EH (cell line): ENCODE measurements at places on chromosomes 7 and 10.

DNA sequence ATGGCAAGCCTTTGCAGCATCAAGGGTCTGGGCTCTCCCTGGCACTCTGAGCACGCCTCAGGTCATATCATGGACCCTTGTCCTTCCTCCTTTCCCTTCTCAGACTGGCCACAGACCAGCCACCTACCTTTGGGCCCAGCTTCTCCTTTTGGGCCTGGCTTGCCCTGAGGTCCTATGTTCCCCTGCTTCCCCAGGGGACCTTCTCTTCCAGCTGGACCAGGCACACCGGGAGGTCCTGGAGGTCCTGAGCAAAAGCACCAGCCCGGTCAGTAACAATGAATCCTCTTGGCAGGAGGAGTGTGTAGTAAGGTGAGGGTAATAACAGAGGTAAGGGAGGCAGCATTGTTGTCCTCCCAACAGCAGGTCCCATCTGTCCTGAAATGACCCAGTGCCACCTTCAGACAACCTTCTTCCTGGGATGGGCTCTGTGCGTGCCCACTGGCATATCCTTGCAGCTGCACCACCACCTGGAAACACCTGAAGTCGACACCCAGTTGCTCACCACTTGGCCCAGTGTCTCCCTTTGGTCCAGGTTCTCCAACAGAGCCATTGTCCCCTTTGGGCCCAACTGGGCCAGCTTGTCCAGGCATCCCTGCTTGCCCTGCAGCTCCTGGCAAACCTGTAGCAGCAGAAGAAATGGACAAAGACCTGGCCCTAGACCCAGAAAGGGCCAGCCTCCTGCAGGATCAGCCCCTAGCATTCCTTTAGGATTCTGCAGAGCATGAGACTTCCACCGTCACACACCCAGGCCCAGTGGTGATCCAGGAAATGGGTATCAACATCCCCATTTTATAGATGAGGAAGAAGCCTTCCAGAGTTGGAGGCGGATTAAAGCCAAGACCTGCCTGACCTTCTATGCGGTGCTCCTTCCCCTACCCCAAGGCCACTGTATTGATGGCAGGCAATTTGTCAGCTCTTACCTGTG, 6.4 kb downstream of the SFTPD start:
- DNase-seq: no peak

DNA sequence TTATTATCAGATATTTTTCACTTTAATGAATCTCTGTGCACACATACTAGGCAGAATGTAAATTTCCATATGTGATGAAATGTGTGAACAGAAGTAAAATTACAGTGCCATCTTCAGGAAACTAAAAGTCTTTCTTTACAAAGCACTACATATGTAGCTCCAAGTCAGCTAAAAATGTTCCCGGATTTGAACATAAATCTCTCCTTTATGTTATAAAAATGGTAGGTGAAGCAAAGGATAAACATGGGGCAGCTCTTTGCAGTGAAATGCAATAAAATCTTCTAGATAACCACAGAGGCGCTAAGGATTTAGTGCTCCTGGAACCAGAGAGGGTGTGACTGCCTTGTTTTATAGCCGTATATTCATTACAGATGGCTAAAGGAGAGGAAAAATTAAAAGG, 104.9 kb upstream of the C7orf33 start:
- no peak for DNase-seq

DNA sequence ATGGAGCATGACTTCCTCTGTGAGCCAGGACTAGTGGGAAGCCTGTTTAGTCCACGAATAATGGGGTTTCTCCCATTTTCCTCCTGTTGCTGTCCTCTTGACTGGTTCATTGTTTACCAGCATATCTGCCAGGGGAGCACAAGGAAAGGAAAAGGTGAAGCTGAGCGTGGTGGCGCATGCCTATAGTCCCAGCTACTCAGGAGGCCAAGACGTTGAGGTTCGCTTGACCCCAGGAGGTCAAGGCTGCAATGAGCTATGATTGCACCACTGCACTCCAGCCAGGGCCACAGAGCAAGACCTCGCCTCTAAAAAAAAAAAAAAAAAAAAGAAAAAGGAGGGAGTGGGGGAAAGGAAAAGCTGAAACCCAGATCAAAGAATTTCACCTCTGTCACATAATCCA, 5.8 kb upstream of the IL2RA start:
- no peak for DNase-seq

GRCh38 chr7:92437956-92438491, 9.3 kb upstream of the GATAD1 start:
- no peak for DNase-seq

- no peak for DNase-seq
Observed at GRCh38 chr10:49180444-49180860, 7.7 kb downstream of the TMEM273 start.

DNA sequence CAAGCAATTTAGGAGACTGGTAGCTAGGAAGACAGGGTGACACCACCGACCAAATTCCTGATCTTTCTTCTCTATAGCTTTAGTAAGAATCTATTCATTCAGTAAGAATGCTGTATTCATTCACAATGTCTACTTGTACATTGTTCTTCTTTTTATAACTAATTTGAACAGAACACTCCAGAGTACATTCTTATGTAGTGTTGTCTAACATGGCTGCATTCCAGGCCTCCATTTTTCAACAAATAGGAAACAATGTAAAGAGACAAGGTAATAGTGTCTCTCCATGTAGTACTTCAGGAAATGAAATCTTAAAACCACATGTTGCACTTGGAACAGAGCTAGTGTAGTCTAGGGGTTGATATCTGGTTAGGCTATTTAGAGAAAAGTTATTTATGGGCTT, 1.8 kb downstream of the VCL start:
- peak; percentile 66 for DNase-seq

DNA sequence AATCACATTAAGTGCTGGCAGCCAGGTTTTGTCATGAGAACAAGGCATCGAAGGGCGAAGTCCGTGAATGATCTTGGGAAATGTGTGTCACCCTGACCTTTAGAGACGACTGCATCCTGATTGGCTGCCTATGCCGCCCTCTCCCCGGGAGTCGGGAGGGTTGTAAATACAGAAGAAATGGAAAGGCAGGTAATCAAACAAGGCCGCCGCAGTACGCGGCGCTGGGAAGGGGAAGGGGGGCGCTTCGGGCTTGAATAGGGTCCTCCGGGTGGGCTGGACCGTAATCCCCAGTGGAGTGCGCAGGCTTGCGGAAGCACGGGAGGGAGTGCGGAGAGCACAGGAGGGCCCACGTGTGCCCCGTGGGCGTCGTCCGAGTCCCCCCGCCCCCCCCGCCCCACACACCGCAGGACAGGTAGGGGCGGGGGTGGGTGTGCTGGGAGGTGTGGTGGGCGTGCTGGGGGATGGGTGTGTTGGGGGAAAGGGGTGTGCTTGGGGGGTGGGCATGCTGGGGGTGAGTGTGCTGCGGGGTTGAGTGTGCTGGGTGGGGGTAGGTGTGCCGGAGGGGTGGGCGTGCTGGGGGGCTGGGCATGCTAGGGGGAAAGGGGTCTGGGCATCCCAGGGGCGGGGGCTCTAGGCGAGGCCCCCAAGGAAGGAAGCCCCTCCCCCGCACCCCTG, 169.4 kb downstream of the ARHGAP12 start:
- peak; percentile 46 for DNase-seq

DNA sequence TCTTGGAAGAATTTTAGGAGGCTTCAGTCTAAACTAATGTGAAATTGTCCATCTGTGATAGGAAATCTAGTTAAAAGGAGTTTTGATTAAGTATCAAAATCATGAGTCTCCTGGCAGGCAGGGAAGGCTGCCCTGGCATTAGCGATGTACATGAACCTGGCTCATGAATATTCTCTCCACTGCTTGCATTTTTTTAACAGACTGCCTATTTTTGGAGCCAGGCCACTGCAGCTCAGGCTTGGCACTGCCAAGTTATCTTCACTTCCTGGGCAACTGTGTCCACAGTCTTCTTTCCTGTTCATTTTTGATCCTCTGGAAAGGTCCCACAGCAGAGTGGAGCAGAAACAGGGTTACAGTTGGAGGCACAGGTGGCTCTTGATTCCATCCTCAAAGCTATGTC, 7.0 kb downstream of the GPR26 start:
- no peak for DNase-seq

- DNase-seq: no peak
Observed at GRCh38 chr7:112056409-112056808, 149.8 kb downstream of the DOCK4 start.

DNA sequence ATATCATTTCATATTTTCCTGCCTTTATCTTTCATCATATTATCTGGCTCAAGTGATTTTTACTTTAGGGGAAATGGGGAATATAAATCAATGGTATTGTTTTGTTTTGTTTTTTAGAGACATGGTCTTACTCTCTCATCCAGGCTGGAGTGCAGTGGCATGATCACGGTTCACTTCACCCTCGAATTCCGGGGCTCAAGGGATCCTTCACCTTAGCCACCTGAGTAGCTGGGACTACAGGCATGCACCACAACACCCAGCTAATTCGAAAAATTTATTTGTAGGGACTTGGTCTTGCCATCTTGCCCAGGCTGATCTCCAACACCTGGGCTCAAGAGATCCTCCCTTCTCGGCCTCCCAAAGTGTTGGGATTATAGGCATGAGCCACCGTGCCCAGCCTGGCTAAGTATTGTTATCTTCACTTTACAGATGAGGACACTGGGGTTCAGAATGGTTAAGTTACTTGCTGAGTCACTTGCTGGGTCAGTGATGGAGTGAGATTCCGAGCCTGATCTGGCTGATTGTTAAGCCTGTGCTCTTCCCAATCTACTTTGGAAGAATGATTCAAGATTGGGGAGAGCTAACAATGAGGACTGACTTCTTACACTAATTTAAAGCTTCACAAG, 3.7 kb upstream of the SLC16A9 start:
- DNase-seq: no peak

DNA sequence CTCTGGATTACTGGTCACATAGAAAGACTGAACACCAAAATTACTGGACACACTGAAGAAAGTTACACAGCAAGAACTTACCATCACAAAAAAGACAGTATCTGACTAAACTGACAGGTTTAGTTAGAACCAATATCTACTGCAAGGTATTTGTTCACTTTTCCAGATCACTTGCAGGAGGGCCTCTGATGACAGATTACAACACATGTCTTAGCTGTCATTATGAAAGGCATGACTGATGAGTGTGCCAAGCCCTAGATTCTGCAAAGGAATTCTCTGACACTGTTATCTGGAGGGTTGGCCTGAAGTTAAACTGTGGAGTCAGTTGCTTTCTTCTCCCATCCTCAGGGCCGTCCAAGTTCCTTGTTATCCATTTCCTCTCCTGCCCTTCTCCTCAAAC, 242.7 kb downstream of the KIF20B start:
- DNase-seq: no peak

DNA sequence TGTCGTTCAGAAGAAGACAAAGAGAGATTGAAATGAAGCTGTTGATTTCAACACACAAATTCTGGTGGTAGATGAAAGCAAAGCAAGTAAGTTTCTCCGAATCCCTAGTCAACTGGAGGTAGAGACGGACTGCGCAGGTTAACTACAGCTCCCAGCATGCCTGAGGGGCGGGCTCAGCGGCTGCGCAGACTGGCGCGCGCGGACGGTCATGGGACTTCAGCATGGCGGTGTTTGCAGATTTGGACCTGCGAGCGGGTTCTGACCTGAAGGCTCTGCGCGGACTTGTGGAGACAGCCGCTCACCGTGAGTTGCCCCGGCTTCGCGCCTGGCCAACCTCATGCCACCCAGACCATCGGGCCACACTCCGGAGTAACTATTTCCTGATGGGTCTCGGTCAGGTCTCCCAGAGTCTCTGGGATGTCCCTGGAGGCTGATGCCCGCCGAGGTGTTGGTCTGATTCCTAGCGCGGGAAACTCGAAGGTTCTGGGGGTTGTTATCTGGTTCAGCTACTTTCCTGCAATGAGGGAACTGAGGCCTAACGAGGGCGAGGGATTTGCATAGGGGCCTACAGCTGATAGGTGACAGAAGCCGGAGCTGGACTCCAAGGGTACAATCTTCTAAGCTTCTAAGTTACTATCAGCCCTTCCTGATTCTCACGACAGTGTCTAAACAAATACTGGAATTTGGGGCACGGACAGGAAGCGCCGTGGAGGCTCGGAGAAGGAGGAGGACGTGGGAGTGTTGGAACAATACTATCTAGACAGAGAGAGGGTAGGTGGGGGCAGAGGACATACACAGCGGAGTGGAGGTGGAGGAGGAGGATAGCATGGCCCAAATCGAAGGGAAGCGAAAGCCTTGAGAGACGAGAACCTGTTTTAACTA, at the start of gene RPP30:
Gene RPP30, plus strand, starts transcription at position 209 of the 882 bp plus-strand sequence. Its CDS starts 13 bp downstream, at position 222.
- DNase-seq: peak; percentile 80

DNA sequence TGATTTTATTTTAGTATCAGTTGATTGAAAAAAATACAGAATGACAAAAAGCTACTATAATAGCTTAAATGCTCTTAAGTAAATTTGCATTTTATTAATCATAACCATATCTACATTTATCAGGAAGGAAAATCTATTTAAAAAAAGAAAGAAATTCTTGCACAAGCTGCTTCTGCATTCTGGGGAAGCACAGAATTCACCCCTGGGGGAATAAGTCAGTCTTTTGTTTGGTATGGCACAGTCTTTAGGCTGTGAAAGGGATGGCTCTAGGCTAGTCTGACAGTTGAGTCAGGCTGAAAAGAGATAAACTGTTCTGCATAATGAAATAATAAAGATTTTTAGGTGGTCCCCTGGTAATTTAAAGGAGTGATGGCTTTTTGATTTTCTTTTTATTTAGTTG, 37.9 kb downstream of the HTR7 start:
- DNase-seq: no peak

DNA sequence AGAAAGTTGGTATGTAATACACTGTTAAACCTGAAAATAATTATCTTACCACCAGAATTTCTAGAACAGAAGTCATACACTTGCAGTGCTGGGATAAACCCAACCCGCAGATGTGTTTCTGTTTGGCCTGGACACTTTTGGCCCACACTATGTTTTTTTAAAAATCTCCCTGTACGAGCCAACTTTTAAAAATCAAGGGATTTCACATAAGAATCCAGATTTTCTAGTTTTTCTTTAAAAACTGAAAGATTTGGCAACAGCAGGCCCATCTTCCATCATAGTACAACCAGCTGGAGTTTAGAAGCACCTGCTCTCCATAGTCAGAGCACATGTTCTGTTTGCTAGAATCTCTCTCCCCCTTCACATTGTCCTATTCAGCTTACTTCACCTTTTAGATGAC, 74.0 kb downstream of the TLL2 start:
- no peak for DNase-seq

DNA sequence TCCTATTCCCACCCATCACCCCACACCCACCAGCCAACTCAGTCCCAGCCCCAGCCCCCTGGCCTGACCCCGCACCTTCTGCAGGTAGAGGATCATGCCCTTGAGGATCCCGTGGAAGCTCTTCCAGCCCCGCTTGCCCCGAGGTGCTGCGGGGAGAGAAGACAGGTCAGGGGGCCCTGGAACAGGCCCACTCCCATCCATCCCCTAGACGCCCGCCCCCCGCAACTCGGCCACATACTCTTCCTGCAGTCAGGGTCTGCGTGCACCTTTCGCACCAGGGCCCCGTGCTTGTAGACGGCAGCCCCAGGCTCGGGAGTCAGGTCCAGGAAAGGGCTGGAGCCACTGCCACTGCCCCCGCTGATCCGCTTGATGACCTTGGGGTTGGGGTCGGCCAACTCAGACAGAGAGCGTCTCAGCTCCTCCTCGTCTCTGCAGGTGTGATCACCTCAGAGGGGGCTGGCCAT, 9.6 kb downstream of the NFKB2 start:
- DNase-seq: no peak

DNA sequence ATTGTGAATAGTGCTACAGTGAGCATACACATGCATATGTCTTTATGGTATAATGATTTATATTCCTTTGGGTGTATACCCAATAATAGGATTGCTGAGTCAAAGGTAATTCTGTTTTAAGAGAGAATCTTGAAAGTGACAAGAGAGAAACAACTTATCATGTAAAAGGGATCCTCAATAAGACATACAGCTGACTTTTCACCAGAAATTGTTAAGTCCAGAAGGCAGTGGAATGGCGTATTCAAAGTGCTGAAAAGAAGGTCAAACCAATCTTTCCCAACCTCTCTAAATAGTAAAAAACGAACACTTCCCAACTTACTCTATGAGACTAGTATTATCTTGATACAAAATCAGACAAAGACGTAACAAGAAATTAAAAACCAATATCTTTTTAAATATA, 59.8 kb downstream of the LHFPL3 start:
- no peak for DNase-seq
